ENCODE measurements at places on chromosomes 6 and 20.

DNA sequence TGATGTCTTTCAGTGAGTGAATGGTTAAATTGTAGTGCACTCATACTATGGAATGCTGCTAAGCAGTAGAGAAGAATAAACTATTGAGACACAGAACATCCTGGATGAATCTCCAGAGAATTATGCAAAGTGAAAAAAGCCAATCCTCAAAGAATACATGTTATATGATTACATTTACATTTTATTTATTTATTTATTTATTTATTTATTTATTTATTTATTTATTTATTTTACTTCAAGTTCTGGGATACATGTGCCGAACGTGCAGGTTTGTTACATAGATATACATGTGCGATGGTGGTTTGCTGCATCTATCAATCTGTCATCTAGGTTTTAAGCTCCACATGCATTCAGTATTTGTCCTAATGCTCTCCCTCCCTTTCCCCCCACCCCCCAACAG lies 175.8 kb upstream of the VGLL2 start:
- no peak for DNase-seq

DNA sequence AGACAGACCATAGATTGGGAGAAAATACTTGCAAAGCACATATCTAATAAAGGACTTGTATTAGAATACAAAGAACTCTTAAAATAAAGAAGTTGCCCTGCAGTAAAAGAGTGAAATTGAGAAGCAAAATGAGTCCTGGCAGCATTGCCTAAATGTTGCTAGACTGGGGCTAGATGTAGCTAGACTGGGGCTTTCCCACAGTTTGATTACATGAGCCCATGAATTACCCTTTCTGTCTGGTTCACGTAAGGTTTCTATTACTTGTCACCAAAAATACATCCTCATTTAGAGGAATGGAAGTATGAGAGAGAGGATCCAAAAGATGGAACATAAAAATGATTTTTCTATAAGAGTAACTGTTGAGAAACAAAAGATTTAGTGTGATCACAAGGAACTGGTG lies 57.6 kb upstream of the CCDC28A start:
- no peak for DNase-seq

DNA sequence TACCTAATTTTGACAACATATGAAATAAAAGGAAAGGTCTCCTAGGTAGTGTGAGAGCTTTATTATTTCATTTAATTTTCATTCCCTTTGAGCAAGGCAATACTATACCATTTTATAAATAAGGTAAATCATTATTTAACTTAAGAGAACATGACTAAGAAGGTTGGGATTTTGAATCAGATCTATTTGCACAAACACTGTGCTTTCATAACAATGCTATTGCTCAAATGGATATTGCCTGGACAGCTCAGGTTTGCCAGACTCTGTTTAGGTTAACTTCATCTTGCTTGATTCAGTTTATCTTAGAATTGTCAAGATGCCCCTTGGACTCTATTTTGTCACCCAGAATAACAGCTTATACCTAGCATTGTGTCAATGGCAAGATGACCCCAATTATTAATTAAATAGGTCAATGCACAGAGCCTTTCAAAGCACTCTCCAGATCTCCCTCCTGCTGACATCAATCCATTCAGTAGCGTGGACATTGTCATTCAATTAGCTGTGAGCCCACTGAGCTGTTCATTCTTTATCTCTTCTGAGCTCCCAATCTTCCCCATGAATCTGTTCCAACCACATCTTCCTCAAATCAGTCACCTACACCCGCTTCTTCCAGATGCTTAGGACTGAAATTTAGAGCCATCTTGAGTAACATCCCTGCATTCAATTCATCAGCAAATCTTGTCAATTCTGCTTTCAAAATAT lies 42.1 kb upstream of the TMEM30A start:
- no peak for DNase-seq

DNA sequence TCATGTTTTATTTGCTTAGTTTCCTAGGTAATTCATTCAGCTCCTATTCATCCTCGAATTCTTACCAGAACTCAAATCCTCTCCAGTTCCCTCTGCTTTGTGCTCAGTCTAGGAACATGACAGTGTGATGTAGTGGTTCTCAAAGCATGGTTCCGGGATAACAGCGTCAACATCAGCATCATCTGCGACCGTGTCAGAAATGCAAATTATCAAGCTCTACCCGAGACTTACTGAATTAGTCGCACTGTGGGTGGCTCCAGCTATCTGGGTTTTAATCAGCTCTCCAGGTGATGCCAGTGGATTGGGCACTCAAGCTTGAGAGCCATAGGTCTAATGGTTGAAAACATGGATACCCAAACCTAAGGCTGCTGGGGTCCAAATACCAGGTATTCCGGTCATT lies 7.7 kb upstream of the STK35 start:
- DNase-seq, result no peak

- no peak for DNase-seq
These were observed 160.2 kb downstream of the SYCP2 start for GRCh38 chr20:59772931-59773913.

DNA sequence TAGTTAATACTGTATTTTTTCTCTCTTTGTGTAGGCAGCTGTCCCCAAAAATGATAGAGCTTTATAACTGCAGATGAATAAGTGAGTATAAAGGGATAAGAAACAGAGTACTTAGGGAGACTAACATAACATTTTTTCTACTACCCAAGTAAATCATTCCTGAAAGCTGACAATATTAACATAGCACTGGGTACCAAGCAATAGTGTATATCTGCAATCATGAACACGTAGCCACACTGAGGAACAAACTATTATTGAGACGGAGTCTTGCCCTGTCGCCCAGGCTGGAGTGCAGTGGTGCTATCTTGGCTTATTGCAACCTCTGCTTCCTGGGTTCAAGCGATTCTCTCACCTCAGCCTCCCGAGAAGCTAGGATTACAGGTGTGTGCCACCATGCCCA lies 105.9 kb downstream of the SESN1 start:
- DNase-seq, result no peak

DNA sequence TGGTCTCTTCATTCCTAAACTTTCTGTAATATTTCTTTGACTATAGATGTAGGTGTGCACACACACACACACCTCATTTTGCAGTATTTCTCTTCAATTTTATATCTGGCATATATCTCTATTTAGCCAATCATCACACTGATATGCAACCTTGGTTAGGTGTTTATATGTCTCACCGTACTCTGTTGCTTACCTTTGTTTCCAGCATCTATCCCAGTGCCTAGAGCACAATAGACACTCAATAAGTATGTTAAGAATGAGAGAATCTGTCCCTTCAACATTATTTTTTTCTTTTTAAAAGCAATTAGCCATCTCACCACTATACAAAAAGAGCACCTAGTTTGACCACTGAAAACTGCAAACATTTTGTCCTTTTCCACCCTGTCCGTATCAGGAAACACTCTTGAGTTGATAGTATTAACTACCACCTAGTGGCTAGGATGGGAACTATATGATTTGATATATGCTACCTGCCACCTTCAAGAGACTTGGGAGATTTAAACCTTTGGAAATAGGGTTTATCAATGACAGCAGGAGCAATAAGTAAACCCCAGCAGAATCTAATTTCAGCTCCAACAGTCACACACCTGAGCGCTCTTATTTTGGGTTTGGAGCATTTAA lies 48.7 kb upstream of the RSPO3 start:
- no peak for DNase-seq

GRCh38 chr20:52438326-52438963 lies 246.9 kb upstream of the ZFP64 start:
- no peak for DNase-seq

GRCh38 chr6:13413900-13414555 lies 73.4 kb downstream of the GFOD1 start:
- DNase-seq, result no peak

DNA sequence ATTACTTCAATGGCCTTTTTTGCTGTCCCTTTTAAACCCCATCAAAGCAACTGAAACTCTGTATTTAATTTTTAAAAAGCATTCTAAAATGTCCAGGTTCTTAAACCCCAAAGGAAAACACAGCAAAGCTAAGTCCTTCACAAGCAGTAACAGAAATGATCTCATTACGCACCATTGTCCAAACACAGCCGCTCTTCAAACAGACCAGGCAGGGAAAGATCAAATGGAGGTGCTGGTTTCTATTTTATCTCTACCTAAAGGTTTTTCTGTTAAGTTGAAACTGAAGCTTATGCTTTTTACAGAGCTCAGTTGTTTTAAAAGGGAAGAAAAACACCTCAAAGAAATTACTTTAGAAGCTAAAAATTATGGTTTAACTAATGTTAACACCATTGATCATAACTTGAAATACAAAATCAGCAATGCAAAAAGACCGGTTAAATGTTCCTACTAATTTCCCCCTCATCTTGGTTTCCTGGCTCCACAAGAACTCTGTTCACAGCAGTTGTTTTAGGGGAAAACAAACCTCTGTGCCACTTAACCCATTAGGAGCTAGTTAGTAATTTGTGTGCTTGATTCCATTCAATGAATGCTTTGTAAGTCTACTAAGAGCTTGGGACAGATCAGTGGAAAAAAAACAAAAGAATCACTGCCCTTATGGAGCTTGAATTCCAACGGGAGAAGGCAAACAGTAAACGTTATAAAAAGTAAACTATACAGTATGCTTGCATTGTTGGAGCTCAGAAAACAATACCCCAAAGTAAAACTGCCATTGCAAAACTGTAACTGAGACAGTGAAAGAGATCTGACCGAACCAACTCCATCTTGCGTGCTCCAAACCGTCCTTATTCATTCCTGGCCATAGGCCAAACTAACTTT lies 87.4 kb downstream of the CD24 start:
- DNase-seq, result no peak

- DNase-seq, result no peak
These were observed 17.0 kb upstream of the EPB41L2 start for GRCh38 chr6:131080084-131080483.

- peak; percentile 24 for DNase-seq
These were observed 13.9 kb upstream of the ATG5 start for GRCh38 chr6:106339334-106340029.

- DNase-seq, result no peak
These were observed 48.6 kb upstream of the SNX9 start for GRCh38 chr6:157774153-157775135.
